IPS DF 6.9 (cell line): ENCODE measurements at places on chromosomes 12 and 14.

DNA sequence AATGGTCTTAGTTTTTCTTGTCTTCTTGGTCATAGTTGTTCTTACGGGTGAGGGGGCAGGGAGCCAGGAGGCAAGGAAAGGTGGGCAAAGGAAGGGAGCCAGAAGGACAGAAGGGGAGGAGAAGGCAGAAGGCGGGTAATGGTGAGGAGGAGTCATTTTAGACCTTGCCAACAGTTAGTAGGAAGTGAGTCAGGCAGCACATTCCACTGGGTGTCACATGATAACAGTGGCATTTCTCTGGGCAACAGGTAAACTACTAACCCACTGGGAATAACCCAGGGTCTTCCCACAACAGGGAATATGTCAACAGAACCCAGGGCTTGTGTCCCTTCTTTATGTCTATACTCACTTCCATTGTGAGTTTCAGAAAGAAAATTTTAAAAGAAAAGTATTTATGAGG lies 127.6 kb downstream of the SLC8A3 start:
- no peaks in the 10 kb centered on the region for H3K36me3 ChIP-seq
- H3K27ac ChIP-seq: no peak overlapping the region
- H3K4me1 ChIP-seq: no peaks in the 10 kb centered on the region
- H3K4me3 ChIP-seq: no peak overlapping the region

DNA sequence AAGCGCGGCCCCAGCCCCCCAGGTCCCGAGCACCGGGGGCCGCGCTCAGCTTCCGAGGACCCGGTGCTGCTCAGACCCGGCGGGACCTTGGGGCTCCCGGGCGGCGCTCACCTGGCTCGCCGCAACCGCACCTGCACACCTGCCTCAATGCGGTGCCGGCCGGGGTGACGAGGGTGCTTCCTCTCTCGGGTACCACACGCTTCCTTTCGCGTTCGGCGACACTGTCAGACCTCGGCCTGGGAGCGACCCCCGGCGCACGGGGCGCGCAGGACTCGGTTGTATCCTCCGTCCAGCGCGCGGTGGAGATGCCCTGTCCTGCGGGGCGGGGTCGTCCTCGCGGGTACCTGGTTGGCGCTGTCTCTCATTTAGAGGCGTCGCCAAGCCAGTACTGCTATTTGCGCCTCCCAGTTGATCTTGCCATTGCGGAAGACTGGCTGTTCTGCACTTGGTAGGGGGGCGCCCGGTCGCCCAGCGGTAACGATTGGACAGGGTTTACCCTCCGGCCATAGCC lies 718 bp downstream of the PACS2 start:
- peak overlapping the region; percentile 93; the same call in 1 of the 2 replicates for H3K4me3 ChIP-seq
- H3K27ac ChIP-seq: no peak overlapping the region
- peaks cover 1% of the 10 kb centered on the region; the same call in 1 of the 2 replicates for H3K27me3 ChIP-seq
- no peaks in the 10 kb centered on the region; the same call in 1 of the 2 replicates for H3K36me3 ChIP-seq
- no peak for DNase-seq

- no peaks in the 10 kb centered on the region for H3K27me3 ChIP-seq
- no peaks in the 10 kb centered on the region for H3K4me1 ChIP-seq
- no peak for DNase-seq
Observed at GRCh38 chr12:121780429-121780828, 13.1 kb downstream of the RHOF start.

GRCh38 chr14:87600240-87600639 lies 392.7 kb downstream of the GALC start:
- H3K4me3 ChIP-seq: no peak overlapping the region
- no peak for DNase-seq
- H3K27me3 ChIP-seq: no peaks in the 10 kb centered on the region
- H3K4me1 ChIP-seq: no peaks in the 10 kb centered on the region
- H3K36me3 ChIP-seq: no peaks in the 10 kb centered on the region
- no peak overlapping the region for H3K27ac ChIP-seq

GRCh38 chr12:50402264-50403000 lies 1.7 kb downstream of the LARP4 start:
- no peaks in the 10 kb centered on the region for H3K4me1 ChIP-seq
- H3K36me3 ChIP-seq: no peaks in the 10 kb centered on the region
- H3K27me3 ChIP-seq: no peaks in the 10 kb centered on the region
- H3K4me3 ChIP-seq: no peak overlapping the region; the same call in 1 of the 2 replicates
- no peak overlapping the region for H3K27ac ChIP-seq
